ENCODE measurements at places on chromosomes 7 and 10. TPM values are rescaled to one million over a fixed set of nuclear protein-coding genes. Genes with fewer than 3 reads are reported as not detected.
A peak's percentile ranks its signal among the peaks of the same experiment; 100 is the strongest.

- DNase-seq = no peak
These were observed 118.6 kb upstream of the RET start for GRCh38 chr10:42958142-42958868.

DNA sequence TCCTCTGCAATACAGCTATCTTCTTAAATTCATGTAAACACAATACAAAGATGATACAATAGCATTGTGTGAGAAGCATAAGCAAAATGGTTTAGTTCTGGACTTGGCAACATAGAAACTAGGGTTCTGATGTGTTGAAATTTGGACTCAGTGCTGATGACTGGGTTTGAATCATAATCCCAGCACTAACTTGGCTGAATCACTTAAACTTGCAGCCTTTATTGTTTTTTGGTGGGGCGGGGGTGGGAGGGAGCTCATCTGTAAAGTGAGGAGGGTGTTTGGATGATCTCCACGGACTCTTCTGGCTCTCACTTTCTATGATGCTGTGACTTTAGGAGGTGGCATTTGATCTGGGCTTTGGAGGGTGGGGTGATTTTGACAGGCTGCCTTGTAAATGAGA, 158.2 kb downstream of the WNT2 start:
- DNase-seq = no peak

DNA sequence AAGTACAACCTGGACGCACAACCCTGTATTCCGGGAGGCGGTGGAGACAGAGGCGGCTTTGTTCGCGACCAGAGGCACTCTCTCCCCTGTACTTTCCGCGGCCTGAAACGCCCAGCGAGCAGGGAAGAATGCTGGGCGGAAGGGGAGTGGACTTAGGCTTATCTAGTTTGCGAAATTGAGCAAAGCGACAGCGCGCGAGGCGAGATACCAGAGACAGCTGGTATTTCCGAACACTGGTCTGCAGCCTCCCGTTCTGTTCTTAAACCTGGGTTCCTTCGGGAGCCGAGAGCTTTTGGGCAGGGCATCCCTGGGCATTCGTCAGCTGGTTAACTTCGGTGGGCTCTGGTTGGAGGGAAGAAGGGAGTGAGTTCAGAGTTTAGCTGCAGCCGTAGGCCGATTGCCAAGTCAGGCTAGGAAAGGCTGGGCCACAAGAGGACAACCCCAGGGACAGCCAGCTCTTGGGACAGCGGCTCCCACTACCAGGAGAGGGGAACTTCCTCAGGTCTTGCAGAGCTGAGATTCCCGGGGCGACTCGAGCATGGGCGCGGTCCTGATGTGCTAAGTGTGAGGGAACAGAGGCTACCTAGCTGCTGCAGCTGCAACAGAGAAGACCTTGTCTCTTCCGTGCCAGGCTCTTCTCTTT, 3.9 kb downstream of the HMX3 start:
- DNase-seq = peak; percentile 72

Gene MRLN
- not detected for total RNA-seq

Gene SRRM3
- total RNA-seq = not detected

GRCh38 chr7:53604201-53604600, 568.8 kb downstream of the POM121L12 start:
- no peak for DNase-seq

Gene GRID1
- total RNA-seq = 1.9 TPM

DNA sequence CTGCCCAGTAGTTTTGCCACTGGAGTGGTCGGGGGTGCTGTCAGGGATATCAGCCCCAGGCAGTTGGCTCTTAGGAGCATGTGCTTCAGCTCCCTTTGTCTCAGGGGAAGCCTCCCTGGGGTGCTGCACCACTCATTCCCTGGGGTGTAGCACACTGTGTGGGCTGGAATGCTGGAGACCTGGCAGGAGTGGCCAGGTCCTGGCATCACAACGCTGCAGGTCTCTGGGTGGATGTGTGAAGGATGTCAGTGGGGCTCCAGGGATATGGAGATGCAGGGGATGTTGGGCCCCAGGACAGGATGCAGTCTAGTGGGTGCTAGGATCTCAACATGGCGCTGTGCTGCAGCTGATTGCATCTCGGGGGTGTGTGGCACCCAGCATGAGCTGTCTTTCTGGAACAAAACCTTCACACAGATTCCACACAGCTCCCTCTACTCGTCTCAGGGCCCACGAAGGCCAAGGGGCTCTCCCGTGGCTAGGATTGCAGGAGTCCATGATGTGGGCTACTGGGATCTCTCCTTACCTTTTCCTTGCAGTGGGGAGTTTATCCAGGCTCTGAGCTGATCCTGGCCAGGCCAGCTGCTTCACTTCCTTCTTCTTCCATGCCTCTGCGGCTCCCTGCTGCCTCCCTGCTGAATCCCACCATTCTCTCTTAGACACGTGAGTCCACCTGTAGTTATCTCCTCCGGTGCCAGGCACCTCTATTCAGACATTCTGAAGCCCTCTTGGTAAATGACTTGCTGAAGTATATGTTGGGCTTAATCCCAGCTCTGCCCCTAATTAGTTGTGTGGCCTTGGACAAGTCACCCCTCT, 295.1 kb downstream of the RPS24 start:
- peak; percentile 29 for DNase-seq

Gene FRMPD2
- total RNA-seq = not detected

GRCh38 chr7:50564171-50564570, 1.0 kb downstream of the DDC start:
- DNase-seq = peak; percentile 87

DNA sequence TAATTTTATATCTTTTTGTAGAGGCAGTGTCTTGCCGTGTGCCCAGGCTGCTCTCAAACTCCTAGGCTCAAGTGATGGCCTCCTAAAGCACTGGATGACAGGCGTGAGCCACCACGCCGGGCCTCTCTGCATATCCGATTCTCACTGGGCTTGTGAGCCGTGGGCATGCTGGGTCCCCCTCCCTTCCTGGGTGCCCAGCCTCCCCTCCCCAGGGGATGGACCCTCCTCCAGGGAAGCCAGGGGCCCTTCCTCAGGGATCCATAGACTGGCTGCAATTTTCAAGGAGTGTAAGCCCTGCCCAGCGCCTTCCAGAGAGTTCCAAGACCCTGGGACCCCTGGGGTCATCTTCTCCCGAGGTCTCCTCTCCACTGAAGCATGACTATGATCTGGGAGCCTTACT, 23.7 kb upstream of the ELFN1 start:
- peak; percentile 45 for DNase-seq

Gene TMEM229A
- not detected for total RNA-seq

- DNase-seq = no peak
These were observed 58.6 kb downstream of the SND1 start for GRCh38 chr7:127710635-127711034.

DNA sequence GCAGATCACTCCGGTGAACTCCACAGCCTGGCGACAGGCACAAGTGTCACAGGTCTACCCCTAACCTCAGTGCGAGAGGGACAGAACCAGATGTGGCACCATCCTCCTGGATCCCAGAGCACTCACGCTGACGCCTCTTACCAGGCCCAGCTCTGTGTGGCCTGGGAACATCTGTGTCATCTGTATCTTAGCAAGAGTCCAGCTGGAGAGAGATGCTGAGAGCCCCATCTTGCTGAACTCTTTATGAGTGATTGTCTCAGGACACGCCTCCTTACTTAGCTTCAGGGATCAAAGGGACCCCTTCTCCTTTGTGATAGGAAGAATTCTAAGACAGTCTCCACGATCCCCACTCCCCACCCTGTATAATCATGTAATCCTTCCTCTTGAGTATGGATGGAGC, 10.0 kb upstream of the PROSER2 start:
- no peak for DNase-seq

Measured in right lobe of liver (tissue), 6 donors.